ENCODE measurements at places on chromosomes 3 and 15. TPM values are rescaled to one million over a fixed set of nuclear protein-coding genes. Genes with fewer than 3 reads are reported as not detected.
A peak's percentile ranks its signal among the peaks of the same experiment; 100 is the strongest.

- H3K4me1 ChIP-seq: peaks cover 4% of the 10 kb centered on the region
- no peaks in the 10 kb centered on the region for H3K36me3 ChIP-seq
- peak; percentile 16 for DNase-seq
- no peak overlapping the region for H3K27ac ChIP-seq
- H3K4me3 ChIP-seq: no peak overlapping the region
- H3K27me3 ChIP-seq: peaks cover 30% of the 10 kb centered on the region
Measured at GRCh38 chr3:9512456-9513045, 41.1 kb downstream of the LHFPL4 start.

GRCh38 chr3:121834157-121834670, 646 bp downstream of the IQCB1 start:
- peak; percentile 33 for DNase-seq
- H3K36me3 ChIP-seq: 0 out of 2 replicates have a peak, but pooled peaks cover 4% of the 10 kb centered on the region
- H3K4me1 ChIP-seq: peaks cover 11% of the 10 kb centered on the region
- no peak overlapping the region for H3K27ac ChIP-seq
- H3K4me3 ChIP-seq: peak overlapping the region; percentile 90

DNA sequence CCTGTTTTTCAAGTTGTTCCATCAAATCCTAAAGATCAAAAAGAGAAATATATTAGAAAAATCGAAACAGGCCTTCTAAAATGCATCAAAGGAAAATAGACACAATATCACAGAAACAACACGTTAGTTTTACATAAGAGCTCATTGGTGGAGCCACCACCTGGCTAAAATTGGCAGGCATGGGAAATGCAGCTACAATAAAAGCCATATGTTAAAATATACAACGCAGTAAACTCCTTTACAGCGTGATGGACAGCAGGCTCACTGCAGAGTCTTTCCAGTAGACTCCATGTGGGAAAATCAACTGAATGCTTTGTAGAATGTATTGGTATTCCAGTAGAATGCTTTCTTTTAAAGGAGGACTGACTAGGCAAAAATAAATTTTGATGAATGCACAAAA, 40.9 kb upstream of the MYO5C start:
- H3K4me3 ChIP-seq: no peak overlapping the region
- H3K36me3 ChIP-seq: no peaks in the 10 kb centered on the region
- DNase-seq: peak; percentile 25
- H3K27ac ChIP-seq: no peak overlapping the region
- peaks cover 50% of the 10 kb centered on the region for H3K4me1 ChIP-seq

The FYTTD1 gene
- total RNA-seq: 24.7 TPM
